Activated T-cell treated with anti-CD3 and anti-CD28 coated beads, Interleukin-2, amount 50 U/mL, for 72 hours (primary cell): ENCODE measurements at places on chromosomes 4 and X. TPM values are rescaled to one million over a fixed set of nuclear protein-coding genes. Genes with fewer than 3 reads are reported as not detected.

GRCh38 chr4:114249976-114250375 is 270.5 kb upstream of the ARSJ start:
- no peaks in the 10 kb centered on the region for H3K27me3 ChIP-seq
- no peak overlapping the region for H3K27ac ChIP-seq
- H3K4me1 ChIP-seq = no peaks in the 10 kb centered on the region
- DNase-seq = no peak

DNA sequence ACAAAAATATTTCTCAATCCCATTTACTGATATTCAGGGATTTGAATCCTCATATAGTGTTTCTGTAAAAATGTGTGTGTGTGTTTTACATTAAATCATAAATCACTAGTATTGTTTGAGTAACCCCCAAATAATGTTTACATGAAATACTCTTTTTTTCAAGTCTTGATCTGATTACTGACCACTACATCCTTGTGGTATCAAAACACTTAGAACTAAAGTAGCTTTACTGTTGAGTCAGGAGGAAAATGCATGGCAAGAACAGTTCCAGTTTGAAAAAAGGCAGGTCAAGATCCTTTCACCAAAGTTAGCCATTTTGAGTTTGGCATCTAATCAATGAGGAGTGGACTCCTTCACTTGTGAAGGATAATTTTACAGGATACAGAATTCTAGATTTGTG is 3.6 kb upstream of the WDR19 start:
- peaks cover 13% of the 10 kb centered on the region for H3K27me3 ChIP-seq
- H3K27ac ChIP-seq = no peak overlapping the region
- no peak for DNase-seq
- no peaks in the 10 kb centered on the region for H3K36me3 ChIP-seq
- H3K4me1 ChIP-seq = peaks cover 6% of the 10 kb centered on the region

- no peaks in the 10 kb centered on the region for H3K36me3 ChIP-seq
- no peak overlapping the region for H3K27ac ChIP-seq
- no peaks in the 10 kb centered on the region for H3K27me3 ChIP-seq
- no peaks in the 10 kb centered on the region for H3K4me1 ChIP-seq
- DNase-seq = no peak
Measured at GRCh38 chrX:34849371-34849770, 93.2 kb upstream of the FAM47B start.

DNA sequence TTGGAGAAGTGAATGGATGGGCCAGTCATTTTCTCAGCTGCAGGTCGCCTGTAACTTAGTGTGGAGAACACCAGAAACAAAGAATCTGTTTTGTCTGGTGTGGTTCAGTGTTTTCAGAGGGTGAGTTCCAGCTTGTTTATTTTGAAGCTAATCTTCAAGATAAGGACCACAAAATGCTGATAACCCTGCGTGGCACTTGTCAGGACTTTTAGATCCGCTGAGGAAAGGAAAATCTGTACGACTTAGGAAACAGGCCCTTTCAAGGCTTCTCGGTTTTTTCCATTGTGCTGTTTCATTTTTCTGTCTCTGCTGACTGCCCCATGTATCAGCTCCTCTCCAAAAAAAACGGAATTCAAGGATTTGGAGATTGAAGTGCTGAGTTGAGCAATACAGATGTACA is 8.7 kb upstream of the ANAPC4 start:
- H3K27ac ChIP-seq = no peak overlapping the region
- no peak for DNase-seq
- no peak overlapping the region for H3K4me3 ChIP-seq
- no peaks in the 10 kb centered on the region for H3K4me1 ChIP-seq
- H3K27me3 ChIP-seq = no peaks in the 10 kb centered on the region

DNA sequence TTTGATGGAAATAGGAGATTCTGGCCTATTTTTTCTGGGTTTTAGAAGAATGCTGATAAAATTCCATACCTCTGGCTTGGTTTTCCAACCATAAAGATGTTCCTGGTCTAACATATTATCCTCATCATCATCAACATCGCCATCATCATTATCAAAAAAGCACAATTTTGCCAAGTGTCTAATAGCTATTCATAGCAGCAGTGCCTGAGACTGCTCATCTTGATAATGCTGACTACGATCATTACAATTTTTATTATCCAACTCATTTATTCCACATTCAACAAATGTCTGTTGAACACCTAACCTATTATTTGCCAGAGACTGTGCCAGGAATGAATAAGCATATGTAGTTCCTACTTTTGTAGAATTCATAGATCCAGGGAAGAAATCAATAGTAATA is 303.5 kb upstream of the GATB start:
- peaks cover 45% of the 10 kb centered on the region for H3K4me1 ChIP-seq
- no peak overlapping the region for H3K27ac ChIP-seq
- no peak for DNase-seq
- no peaks in the 10 kb centered on the region for H3K27me3 ChIP-seq
- no peak overlapping the region for H3K4me3 ChIP-seq
- H3K36me3 ChIP-seq = no peaks in the 10 kb centered on the region

Gene PDGFRA
- total RNA-seq = not detected

Gene SSX4B
- total RNA-seq = not detected
